ENCODE measurements at places on chromosomes 7 and 10.

DNA sequence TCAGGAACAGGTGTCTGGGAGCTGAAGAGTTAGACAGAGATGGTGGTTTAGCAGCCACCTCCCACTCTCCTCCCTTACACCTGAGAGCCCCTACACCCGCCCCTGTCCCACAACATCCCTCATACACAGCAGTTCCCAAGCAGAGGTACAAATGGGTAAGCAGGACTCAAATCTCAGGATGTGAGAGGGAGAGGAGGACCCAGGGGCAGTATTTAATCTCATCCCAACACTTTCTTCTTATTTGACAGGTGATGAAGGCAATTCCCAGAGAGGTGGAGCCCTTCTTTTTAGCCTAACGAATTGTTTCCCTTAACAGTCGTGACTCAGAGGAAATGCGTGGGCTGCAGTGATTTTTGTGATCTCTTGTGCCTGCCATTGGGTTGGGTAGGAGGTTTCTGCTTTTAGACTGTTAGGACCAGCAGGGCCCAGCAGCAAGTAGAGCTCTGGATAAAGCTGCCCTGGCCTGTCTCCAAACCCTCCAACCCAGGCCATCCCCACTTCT, 191.3 kb downstream of the HECW1 start:
- peak; percentile 75 for DNase-seq

GRCh38 chr7:114622221-114622620, 207.6 kb downstream of the FOXP2 start:
- DNase-seq, result no peak

- DNase-seq, result no peak
Measured at GRCh38 chr7:55107946-55108345, 89.1 kb downstream of the EGFR start.

- DNase-seq, result no peak
Measured at GRCh38 chr10:101241840-101242707, 12.8 kb upstream of the LBX1 start.
